Thoracic aorta (tissue), 2 donors: ENCODE measurements at places on chromosomes 16 and 17. TPM values are rescaled to one million over a fixed set of nuclear protein-coding genes. Genes with fewer than 3 reads are reported as not detected.

Gene TBC1D26
- not detected for total RNA-seq

Gene PLK1
- total RNA-seq = 1.2 TPM

Gene GCGR
- not detected for total RNA-seq

Gene IL21R
- total RNA-seq = 1.8 TPM

Gene SMIM5
- total RNA-seq = 0.27 TPM

Gene ABCA9
- 38.6 TPM for total RNA-seq
